ENCODE measurements at places on chromosomes 4 and X. TPM values are rescaled to one million over a fixed set of nuclear protein-coding genes. Genes with fewer than 3 reads are reported as not detected.
A peak's percentile ranks its signal among the peaks of the same experiment; 100 is the strongest.

Gene TRPC3
- 0.45 TPM for total RNA-seq

Gene BTC
- 0.32 TPM for total RNA-seq

Gene PCDH18
- 16.6 TPM for total RNA-seq

Gene TMPRSS11B
- not detected for total RNA-seq

Gene HSFX4
- not detected for total RNA-seq

Gene PPARGC1A
- 0.98 TPM for total RNA-seq

DNA sequence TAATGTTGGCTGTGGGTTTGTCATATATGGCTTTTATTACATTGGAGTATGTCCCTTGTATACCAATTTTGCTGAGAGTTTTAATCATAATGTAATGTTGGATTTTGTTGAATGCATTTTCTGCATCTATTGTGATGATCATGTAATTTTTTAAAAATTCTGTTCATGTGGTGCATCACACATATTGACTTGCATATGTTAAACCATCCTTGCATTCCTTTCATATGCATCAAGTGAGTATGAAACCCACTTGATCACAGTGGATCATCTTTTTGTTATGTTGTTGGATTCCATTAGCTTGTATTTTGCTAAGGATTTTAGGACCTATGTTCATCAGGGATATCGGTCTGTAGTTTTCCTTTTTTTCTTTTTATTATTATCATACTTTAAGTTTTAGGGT lies 12.1 kb downstream of the HEPH start:
- DNase-seq: no peak

- DNase-seq: no peak
Observed at GRCh38 chrX:63809173-63809572, 24.2 kb upstream of the ARHGEF9 start.

DNA sequence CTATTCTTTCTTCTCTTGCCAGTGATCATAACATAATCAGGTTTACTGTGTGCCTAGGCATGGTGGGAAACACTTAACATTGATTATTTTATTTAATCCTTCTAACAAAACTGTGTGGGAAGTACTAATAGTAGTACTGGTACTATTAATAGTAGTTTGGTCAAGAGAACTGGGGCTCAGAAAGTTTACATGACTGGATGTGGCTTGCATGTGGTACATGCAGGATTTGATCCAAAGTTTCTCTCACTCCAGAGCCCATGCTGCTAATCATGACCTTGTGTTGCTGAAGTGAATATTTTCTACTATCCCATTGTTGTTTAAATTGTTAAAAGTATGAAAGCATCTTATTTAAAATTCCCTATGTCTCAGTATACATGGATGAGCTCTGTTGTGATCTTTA lies 78.4 kb downstream of the TMEM164 start:
- no peak for DNase-seq

GRCh38 chr4:17324386-17324830 lies 187.5 kb downstream of the QDPR start:
- DNase-seq: no peak

DNA sequence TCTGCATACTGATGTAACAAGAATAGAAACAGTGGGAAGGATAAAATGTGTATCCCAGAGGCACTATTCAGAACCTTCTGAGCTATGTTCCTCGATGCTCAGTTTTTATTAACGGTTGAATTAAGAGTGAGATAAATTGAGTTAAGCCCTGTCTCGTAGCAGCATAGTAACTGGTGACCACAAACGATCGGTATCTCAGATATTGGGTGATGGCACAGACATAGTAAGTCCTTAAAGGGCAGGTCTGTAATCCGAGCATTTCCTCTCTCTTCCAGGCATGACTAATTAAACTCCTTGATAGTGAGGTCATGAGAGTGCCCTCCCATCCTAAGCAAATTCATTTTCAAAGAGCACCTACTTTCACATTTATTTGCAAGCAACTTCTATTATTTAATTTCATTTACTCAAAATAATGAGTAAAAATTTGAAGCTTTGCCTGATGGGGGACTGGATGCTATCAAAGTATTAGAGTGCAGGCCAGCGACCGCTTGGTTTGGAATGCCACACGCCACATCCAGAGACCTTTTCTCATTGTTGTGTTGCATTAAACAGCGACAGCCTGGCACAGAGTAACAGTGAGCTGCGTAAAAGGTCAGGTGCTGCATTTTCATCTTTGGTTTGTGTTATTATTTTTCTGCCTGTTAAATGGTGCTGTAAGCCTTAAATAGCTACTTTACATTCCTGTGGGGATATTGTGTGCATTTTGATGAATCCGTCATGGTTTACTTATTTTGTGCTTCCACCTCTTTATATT lies 101.9 kb downstream of the PCDH7 start:
- peak; percentile 84 for DNase-seq

- DNase-seq: no peak
Observed at GRCh38 chr4:170884969-170885570, 795.3 kb upstream of the AADAT start.

DNA sequence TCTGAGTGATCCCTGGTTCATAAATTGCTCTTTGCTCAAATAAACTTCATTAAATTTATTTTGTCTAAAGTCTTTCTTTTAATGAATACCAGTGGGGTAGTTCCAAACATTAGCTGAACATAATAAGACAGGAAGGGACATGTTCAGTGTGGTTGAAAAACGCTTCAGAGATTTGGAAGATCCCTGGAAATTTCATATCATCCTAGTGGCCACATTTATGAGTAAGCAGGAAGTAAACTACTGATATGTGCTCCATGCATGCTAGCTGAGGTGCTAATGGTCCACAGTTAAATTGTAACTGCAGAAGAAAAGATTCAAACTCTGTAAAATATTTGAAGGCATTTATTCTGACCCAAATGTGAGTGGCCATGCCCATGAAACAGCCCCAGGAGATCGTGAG lies 1328.7 kb downstream of the ADGRL3 start:
- DNase-seq: no peak

- peak; percentile 91 for DNase-seq
Observed at GRCh38 chr4:83855044-83855443, 319.1 kb downstream of the GPAT3 start.

DNA sequence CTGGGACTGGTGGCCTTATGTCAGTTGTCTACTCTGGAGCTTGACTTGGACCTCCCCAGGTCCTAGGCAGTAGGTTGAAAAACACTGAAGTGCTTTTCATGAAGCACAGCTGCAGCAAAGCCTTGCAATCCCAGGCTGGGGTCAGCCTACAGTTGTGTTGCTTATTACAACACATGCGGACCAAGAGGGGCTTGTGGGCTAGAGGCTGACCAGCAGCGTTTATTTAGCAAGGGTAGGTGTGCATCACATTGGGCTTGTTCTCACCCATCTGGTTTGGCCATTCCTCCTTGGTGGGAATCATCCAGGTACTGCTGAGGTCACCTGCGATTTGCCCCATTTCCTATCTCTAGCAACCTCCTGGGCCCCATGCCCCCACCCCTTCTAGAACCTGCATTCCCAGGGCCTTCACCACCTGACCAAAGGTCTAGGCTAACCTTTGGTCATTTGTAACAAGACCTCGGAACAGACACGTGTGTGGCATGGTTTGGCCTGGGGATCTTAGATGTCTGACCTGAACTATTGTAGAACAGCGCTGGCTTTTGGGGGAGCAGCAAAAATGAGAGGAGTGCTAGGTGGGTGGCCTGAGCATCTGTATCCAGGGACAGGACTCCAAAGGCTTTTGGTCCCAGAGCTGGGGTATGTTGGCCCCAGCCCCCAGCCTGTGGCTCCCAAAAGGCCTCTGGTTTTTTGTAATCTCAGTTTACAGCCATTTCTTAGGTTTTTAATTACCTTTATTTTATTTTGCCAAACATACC lies 3.0 kb downstream of the RPL10 start:
- no peak for DNase-seq

- DNase-seq: peak; percentile 42
Observed at GRCh38 chr4:168880072-168880675, 129.9 kb downstream of the CBR4 start.

DNA sequence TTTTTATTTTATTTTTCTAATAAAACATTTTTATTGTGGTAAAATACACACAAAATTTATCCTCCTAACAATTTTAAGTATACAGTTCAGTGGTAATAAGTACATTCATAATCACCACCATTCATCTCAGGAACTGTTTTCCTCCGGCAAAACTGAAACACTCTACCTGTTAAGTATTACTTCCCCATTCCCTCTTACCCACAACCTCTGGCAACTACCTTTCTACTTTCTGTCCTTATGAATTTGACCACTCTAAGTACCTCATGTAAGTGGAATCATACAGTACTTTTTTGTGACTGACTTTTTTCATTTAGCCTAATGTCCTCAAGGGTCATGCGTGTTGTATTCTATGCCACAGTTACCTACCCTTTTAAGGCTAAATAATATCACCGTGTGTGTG lies 21.1 kb upstream of the HSFX4 start:
- no peak for DNase-seq

DNA sequence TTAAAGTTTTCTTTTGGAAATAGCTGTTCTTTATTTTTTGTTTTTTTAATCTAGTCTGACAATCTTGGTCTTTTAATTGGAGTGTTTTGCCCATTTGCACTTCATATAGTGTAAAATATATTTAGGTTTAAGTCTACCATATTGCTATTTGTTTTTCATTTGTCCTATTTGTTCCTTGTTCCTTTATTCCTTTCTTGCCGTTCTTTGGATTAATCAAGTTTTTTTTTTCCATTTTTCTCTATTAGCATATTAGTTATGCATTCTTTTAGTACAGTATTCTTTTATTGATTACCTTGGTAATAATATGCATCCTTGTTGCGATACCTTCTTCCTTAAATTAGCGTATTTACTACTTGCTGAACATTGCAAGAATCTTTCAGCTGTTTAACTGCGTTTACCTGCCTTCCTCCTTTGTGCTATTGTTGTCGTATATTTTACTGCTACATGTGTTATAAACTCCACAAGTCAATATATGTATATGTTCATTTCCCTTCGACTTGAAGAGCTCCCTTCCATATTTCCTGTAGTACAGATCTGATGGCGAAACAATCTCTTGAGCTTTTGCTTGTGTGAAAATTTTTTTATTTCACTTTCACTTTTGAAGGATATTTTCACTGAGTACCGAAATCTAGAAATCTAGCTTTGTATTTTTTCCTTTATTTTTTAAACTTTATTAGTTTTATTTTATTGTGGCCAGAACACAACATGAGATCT lies 23.9 kb upstream of the RNF212 start:
- no peak for DNase-seq

DNA sequence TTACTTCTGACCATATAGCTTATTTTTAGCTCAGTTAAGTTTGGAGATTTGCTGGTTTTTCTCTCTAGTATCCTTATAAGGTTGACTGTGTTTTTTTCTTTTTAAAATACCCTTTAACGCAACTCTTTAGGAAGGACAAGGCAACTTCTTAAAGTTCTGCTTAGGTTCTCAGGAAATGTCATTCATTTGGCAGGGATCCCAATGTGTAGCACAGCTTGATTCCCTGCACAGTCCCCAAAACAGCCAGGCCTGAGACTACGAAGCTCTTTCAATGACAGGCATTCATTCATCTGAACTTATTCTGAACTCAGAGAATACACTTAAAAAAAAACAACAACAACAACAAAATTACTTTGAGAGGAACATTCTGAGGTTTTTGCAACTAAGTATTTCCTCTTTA lies 1765.8 kb downstream of the PCDH7 start:
- DNase-seq: no peak

GRCh38 chrX:13376857-13377549 lies 57.1 kb upstream of the ATXN3L start:
- DNase-seq: peak; percentile 98

DNA sequence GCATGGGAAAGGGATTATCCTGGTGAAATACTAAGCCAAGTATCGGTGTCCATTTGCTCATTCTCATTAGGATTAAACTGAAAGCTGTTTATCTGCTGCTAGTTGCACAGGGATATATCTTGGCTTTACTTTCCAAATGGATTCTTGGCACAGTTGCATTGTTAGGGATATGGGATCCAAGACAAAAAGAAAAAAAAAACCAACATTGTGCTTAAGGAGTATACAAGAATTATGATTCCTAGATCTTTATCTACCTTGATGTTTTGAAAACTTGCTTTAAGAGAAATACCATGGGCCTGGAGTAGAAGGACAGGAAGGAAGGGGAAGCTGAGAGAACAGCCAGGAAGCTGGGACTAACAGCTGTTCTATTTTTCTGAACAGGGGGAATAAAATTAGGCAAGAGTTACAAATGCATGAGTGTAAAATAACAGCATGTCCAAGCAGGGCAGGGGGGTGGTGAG lies 107.6 kb downstream of the ATXN3L start:
- DNase-seq: peak; percentile 73

Measured in LHCN-M2 (cell line).